ENCODE measurements at places on chromosomes 4 and X.

DNA sequence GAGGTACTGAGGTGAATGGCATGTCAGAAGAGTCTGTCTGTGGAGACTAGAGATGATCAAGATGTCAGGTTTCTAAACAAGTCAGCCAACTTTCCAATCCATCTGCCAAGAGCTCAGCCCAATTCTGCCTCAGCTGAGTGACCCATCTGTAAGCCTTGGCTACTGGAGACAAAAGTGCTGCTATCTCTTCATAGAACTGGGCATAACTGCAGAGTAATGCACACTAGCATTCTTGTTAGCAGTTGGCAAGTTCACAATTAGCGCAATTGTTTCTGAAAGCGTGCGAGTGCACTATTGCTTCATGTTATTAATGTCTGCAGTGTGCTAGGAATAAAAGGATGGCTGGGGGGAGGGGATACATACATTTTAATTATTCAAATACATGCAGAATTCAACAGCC is 32.9 kb upstream of the SH3D19 start:
- no peak for DNase-seq

GRCh38 chr4:6788123-6788522 is 5.6 kb downstream of the KIAA0232 start:
- DNase-seq, result no peak

DNA sequence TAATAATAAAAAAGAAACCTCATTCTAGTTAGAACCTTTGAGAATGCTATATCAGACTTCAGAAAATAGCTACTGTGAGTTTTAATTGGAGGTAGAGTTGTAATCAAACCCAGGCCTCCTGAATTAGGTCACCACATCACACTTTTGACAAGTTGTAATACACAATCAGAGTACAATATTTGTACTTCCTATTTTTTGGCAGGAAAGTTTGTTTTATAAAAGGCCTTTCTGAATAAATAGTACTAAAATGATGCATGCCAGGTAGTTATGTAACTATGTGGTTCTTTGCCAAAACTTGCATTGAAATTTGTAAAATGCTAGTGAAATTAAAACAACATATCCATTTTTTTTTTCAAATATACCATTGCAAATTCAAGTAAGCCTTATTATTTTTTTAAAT is 26.8 kb downstream of the ADH7 start:
- DNase-seq, result no peak

- no peak for DNase-seq
These were observed 792 bp downstream of the ADRA2C start for GRCh38 chr4:3766785-3767569.

- DNase-seq, result no peak
These were observed 18.5 kb downstream of the ETNPPL start for GRCh38 chr4:108744307-108744706.
